Parietal lobe (tissue), 2 donors: ENCODE measurements at places on chromosomes 7 and 10. TPM values are rescaled to one million over a fixed set of nuclear protein-coding genes. Genes with fewer than 3 reads are reported as not detected.

TUBB8 gene
- total RNA-seq: not detected

ZC3HAV1L gene
- total RNA-seq: 16.0 TPM

EBF3 gene
- total RNA-seq: 0.31 TPM

SMO gene
- total RNA-seq: 15.0 TPM

CTAGE6 gene
- total RNA-seq: not detected

FBXO24 gene
- total RNA-seq: not detected

C10orf53 gene
- total RNA-seq: not detected

PRR15 gene
- not detected for total RNA-seq

ELFN1 gene
- total RNA-seq: 11.0 TPM

TSPAN12 gene
- 4.7 TPM for total RNA-seq

SPRN gene
- 13.1 TPM for total RNA-seq

TLX1 gene
- not detected for total RNA-seq

PODXL gene
- 23.2 TPM for total RNA-seq

SCD gene
- total RNA-seq: 152 TPM

CREM gene
- total RNA-seq: 16.6 TPM
